ENCODE measurements at places on chromosomes 5 and 9.

DNA sequence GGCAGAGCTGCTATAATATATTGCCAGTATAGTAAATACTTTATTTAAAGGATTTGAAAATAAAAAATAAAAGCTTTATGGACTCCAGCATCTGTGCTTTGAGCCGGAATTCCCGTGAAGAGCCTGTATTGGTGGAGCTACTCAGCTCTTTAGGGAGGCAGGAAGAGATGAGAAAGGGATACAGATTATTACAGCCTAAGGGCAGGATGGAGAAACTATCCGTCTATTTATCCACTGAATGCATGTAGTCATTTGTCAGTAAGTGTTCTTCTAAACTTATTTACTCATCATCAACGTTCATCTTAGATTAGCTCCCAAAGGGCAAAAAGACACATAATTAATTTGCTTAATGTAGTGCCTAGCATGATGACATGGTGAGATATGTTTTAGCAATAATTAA, 48.4 kb downstream of the SLC1A1 start:
- DNase-seq, result no peak

GRCh38 chr5:87411586-87411972, 1.2 kb downstream of the CCNH start:
- no peak for DNase-seq

- DNase-seq, result peak; percentile 70
These were observed 138.1 kb downstream of the C9orf50 start for GRCh38 chr9:129482521-129483414.

- no peak for DNase-seq
These were observed 426.5 kb upstream of the CD180 start for GRCh38 chr5:67623078-67623477.

DNA sequence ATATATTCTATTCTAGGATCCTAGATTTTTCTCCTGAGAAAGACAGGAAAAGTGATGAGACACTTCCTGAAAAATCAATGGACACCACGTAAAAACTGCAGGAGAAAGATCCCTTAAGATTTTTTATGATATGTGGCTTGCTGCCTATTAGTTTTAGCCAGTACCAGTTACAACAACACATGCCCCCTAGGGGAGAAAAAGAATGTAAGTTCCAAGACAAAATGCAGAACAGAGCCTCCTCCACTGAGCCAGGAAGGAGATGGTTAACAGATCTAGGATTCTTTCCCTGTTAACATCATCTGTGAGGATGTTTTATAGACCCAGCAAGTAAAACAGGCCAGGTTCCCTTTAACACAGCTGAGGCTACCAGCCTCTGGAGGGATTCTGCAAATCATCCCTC, 574.7 kb downstream of the TLE4 start:
- DNase-seq, result peak; percentile 6

DNA sequence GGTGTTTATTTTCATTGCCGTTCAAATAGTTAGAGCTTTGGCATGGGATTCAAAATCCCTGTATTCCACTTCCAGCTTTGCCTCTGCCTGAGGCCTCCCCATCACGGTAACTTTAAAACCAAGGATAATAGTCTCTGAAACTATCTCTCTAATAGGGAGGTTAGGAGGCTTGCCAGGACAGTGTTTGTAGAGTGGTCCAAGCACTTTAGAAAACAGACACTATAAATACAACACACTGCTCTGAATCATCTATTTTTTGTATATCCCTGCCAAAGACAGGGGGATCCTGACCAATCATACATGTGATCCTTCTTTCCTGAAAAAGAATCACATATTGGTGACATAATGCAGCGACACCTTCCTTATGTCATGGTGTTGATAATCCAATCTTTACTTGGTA, 326.8 kb downstream of the BNC2 start:
- DNase-seq, result no peak

DNA sequence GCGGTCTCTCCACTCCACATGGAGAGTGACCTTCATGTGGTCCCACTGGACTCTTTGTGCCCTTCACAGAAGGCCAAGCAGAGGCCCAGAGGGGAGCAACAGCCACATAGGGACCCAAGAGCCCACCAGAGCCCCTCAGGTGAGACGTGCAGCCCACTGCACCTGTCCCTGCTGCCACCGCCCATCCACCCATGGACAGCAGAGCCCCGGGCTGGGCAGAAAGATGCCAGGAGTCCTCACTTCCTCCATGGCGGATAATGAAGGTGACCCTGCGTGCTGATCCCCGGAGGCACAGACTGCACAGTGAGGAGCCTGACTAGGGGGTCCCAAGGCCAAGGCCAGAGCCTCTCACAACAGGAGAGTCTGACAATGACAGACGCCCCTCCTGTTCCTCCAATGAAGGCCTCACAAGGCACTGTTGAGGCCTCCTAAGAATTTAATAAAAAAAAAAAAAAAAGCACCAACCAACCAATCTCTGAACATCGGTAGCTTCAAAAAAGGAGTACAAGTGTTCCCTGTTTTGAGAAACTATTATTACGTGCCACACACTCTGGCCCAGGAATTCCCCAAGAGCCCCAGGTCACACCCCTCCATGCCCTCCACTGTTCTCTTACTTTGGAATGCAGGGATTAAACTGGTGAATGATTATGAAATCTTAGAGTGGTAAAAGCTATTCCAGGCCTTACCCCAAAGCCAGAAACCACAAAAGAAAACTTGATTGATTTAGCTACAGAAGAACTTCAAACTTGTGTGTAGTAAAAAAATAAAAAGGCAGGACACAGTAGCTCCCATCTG, 2.8 kb upstream of the PPP1R26 start:
- no peak for DNase-seq

DNA sequence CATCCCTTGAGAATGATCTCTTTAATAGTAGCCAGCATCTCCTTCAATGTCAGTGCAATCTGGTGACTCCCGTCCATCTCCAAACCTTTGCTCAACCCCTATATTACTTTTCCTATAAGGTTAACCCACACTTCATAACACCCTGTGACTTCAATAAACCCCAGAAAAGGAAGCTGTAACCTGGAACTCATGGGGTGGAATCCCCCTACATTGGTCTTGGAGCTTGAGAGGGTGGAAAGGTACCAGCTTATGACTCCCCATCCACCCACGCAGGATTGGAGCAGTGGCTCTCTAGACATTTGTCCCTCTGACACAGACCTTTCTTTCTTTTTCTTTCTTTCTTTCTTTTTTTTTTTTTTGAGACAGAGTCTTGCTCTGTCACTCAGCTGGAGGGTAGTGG, 54.7 kb upstream of the ZFR start:
- DNase-seq, result no peak

DNA sequence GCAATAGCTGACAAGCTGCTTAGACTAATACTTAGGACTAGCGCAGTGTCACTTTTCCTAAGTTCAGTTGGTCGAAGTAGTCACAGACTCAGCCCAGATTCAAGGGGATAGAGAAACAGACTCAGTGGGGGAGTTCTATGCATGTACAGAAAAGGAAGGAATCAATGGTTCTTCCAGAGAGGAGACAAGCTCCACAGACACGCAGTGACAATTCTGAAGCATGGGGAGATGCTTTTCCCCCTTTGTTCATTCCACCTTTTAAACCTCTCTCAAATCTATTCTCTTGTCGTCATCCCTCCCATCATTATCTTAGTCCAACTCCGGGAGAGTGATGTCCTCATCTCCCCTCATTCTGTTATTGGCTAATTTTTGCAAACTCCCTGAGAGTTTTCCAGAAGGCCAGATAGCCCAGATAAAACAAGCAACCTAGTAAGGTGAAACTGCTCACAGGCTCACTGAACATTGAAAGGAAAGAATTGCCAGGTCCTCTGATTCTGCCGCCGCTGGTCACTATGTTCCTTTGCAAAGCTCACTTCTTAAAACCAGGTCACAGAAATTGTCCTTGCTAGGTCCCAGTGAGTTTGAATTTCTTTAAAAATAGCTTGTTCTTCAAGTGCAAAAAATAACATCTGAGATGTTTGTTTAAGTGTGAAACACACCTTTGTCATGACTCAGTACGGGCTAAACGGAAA, 13.4 kb upstream of the STRBP start:
- DNase-seq, result no peak

All from OCI-M1 (cell line).